Caudate nucleus (tissue), 63 donors: ENCODE measurements at places on chromosomes 3 and 15.

- DNase-seq: no peak
These were observed 137.7 kb downstream of the IGF1R start for GRCh38 chr15:98785807-98786621.

GRCh38 chr3:46208167-46208704 is at the start of gene CCR1:
Gene CCR1 (minus strand): TSS chr3:46208313. CDS start chr3:46204313, 4,000 bp downstream.
- DNase-seq: no peak

- no peak for DNase-seq
These were observed 28.0 kb downstream of the TIPARP start for GRCh38 chr3:156702367-156702766.

- no peak for DNase-seq
These were observed 42.6 kb upstream of the TMCO5A start for GRCh38 chr15:37891766-37892368.

DNA sequence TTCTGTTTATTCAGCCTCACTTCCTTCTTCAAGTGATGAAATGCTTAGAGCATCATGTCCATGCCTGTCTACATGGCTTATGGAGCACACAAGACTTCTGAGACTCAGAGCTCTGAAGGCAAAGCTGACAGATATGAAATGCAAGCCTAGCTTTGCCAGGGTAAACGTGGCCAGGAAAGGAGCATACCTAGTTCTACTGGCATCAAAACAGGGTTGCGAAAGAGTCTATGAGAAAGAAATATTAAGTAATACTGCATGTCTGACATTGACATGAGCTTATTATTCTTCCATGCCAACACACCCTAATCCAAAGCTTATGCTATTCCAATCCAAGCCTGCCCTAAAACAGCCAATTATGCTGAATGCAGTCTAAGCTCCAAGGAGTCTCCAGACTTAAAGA is 391.5 kb downstream of the ERC2 start:
- DNase-seq: no peak
